ENCODE measurements at places on chromosomes 12 and 14.

- H3K4me1 ChIP-seq = no peaks in the 10 kb centered on the region
- peak overlapping the region; percentile 61 for H3K4me3 ChIP-seq
- no peak overlapping the region for H3K27ac ChIP-seq
- peaks cover 34% of the 10 kb centered on the region for H3K27me3 ChIP-seq
- no peaks in the 10 kb centered on the region for H3K36me3 ChIP-seq
- no peak for DNase-seq
Measured at GRCh38 chr12:85280984-85281630, 1.1 kb downstream of the ALX1 start.

- no peak for DNase-seq
- no peaks in the 10 kb centered on the region for H3K36me3 ChIP-seq
- H3K4me1 ChIP-seq = peaks cover 5% of the 10 kb centered on the region
Measured at GRCh38 chr14:68312884-68313610, 479.8 kb downstream of the ZFP36L1 start.

GRCh38 chr12:14751986-14752385, 51.3 kb downstream of the WBP11 start:
- H3K27ac ChIP-seq = no peak overlapping the region
- H3K27me3 ChIP-seq = no peaks in the 10 kb centered on the region
- no peaks in the 10 kb centered on the region for H3K4me1 ChIP-seq
- DNase-seq = no peak
- no peaks in the 10 kb centered on the region for H3K36me3 ChIP-seq
- no peak overlapping the region for H3K4me3 ChIP-seq

DNA sequence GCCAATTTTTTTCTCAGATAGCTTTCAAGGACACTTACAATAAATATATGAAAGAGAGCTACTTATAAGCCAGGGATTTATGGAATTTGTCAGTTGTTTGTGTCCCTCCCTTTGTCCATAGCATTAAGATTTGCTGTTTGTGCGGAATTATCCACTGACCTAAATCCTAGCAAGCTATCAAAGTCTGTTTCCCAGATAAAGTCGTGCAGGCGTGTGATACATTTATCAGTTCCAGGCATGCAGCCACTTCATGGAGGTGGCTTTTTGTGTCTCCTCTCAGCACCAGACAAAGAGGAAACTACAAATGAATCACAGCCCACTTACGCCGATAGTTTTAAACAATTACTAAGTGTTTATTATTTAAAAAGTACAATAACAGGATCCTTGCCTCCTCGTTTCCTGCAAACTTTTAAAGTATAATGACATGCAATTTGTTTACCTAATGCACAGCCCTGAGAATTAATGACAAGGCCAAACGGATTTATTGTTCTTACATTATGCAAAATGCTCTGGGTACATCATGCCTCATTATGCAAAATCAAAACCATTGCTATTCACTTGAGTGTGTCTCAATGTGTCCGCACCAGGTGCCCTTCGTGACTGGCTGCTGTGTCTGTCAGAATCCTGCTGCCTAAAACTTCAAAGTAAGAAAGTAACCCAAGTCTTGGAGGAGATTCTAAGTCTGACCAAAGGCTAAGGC, 423.2 kb downstream of the GLT1D1 start:
- DNase-seq = no peak
- no peaks in the 10 kb centered on the region for H3K27me3 ChIP-seq
- H3K4me3 ChIP-seq = no peak overlapping the region
- no peaks in the 10 kb centered on the region for H3K4me1 ChIP-seq
- no peaks in the 10 kb centered on the region for H3K36me3 ChIP-seq

DNA sequence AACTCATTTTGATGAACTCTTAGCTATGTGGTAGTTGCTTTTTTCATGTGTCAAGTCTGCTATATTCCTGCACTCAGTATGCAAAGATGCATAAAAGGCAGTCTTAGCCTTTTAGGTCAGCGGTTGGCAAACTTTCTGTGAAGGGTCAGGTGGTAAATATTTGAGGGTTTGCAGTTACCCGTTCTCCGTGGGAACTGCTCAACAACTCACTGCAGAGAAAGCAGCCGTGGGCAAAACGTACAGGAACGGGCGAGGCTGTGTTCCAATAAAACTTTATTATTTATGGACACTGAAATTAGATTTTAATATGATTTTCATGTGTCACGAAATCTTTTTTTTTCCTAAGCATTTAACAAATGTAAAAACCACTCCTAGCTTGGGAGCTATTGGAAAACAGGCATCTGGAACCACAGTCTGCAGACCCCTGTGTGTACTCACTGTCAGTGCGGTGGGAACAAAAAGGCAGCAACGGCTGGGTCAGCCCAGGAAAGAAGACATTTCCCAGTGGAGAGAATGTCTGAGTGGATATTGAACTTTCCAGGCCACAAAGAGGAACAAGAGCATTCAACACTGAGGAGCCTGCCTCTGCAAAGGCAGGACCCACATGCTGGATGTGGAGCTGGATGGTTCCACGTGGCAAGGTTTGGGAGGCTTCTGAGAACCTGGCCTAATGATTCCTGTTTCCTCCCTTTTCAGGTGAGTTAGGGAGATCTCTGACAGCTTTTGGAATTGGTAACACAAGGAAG, 3.5 kb upstream of the ACACB start:
- peaks cover 9% of the 10 kb centered on the region for H3K4me1 ChIP-seq
- 0 out of 2 replicates have a peak overlapping the region, but pooled peaks have one; percentile 3 for H3K27ac ChIP-seq
- no peak overlapping the region for H3K4me3 ChIP-seq
- no peaks in the 10 kb centered on the region for H3K27me3 ChIP-seq

DNA sequence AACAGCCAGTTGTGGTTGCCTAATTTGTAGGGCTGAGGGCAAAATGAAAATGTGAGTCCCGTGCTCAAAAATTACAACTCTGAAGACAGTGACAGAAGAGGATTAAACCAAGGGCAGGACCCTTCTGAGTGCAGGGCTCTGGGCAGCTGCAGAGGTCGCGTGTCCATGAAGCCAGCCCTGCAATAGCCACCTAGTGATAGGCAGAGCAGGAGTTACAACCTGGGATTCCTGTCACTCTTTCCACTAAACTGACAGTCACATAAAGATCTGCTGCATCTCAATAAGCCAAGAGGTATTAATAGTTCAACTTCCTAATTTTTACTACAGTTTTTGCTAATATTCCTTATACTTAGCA, 94.1 kb downstream of the SLC2A13 start:
- no peak overlapping the region for H3K4me3 ChIP-seq
- no peaks in the 10 kb centered on the region for H3K27me3 ChIP-seq
- H3K36me3 ChIP-seq = no peaks in the 10 kb centered on the region
- no peak for DNase-seq
- H3K4me1 ChIP-seq = no peaks in the 10 kb centered on the region

GRCh38 chr12:45125997-45126396, 75.1 kb upstream of the DBX2 start:
- H3K27me3 ChIP-seq = no peaks in the 10 kb centered on the region
- no peaks in the 10 kb centered on the region for H3K4me1 ChIP-seq
- DNase-seq = no peak
- no peaks in the 10 kb centered on the region for H3K36me3 ChIP-seq
- H3K4me3 ChIP-seq = no peak overlapping the region

DNA sequence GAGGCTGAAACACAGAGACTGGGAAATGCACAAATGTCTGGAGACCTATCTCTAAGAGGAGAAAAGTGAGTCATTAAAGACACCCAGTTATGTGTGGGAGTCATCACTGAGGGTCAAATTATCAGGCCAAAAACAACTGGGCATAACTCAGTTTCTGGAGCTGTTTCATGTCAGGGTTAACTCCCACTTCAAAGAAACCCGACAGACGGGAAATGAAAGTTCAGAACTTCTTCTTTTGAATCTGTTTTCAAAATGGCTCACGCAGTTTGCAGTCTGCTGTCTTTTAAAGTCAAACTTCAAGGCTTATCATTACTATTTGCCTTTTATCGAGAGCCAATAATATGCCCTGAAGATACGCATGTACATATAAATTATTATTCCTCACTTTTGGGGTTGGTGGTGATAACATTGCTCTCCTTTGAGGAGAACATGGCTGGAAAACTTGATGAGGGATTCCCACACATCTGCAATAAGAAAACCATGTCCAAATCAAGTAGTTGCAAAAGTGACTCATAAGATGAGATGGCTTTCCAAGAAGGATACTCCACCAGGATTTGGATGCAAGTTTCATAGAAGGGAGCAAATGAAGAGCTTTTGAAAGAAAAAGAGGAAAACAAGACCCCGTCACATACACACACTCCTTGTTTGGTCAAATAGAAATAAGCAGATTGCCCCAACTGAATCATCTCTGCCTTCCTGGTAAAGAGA, 341.4 kb downstream of the ADAMTS20 start:
- no peaks in the 10 kb centered on the region for H3K27me3 ChIP-seq
- no peak overlapping the region for H3K27ac ChIP-seq
- no peak overlapping the region for H3K4me3 ChIP-seq
- no peaks in the 10 kb centered on the region for H3K36me3 ChIP-seq

DNA sequence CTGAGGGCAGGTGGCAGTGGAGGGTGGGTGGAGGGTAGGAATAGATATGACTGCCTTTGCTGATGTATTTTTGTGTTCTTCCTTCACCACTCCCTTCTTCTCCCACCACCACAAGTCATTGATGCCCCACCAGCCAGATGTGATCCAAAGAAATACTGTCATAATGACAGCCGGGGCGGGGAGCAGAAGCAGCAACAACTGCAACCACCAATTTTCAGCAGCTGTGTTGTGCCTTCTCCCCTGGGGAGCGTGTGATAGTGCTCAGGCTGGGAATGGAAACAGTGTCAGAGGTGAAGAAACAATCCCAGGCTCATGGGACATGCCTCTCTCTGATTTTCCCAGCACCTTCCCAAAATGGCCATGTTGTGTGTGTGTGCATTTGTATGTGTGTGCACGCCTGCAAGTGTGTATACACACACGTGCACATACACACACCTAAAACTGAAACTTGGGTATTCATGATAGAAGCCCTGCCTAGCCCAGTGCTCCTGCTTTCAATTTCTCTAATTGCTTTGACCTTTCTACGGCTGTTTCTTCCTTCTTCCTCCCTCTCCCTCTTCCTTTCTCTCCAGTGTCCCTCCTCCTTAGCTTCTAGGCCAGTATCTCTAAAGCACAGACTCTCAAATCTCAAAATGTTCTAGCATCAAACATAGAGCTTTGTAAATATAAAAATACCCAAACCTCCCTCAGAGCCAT, 299.2 kb upstream of the FKBP4 start:
- no peaks in the 10 kb centered on the region for H3K4me1 ChIP-seq
- H3K4me3 ChIP-seq = no peak overlapping the region
- H3K27ac ChIP-seq = no peak overlapping the region
- H3K27me3 ChIP-seq = no peaks in the 10 kb centered on the region

GRCh38 chr14:98974113-98974512, 297.9 kb downstream of the BCL11B start:
- H3K4me3 ChIP-seq = no peak overlapping the region
- H3K36me3 ChIP-seq = no peaks in the 10 kb centered on the region
- no peaks in the 10 kb centered on the region for H3K4me1 ChIP-seq
- H3K27me3 ChIP-seq = no peaks in the 10 kb centered on the region
- DNase-seq = no peak

GRCh38 chr14:55276736-55277135, 5.5 kb downstream of the FBXO34 start:
- no peak overlapping the region for H3K27ac ChIP-seq
- H3K4me1 ChIP-seq = peaks cover 13% of the 10 kb centered on the region
- H3K36me3 ChIP-seq = no peaks in the 10 kb centered on the region
- no peaks in the 10 kb centered on the region for H3K27me3 ChIP-seq
